ENCODE measurements at places on chromosomes 7 and 10.

DNA sequence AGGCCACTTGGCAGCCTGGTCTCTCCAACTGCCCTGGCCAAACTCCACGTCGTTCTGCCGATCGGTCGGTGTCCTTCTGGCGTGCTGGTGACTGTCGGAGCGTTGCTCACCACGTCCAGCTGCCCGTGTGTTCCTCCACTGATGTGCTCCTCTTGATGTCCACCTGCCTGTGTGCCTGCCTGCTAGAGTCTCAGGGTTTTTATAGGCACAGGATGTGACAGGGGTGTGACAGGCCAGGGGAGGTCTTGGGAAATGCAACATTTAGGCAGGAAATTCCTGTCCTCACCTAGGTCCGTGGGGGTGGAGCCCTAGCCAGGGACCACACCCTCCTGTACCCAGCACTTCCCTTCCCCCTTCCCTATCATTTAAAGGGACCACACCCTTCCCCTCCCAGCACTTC lies 25.2 kb upstream of the CFAP46 start:
- DNase-seq = no peak

DNA sequence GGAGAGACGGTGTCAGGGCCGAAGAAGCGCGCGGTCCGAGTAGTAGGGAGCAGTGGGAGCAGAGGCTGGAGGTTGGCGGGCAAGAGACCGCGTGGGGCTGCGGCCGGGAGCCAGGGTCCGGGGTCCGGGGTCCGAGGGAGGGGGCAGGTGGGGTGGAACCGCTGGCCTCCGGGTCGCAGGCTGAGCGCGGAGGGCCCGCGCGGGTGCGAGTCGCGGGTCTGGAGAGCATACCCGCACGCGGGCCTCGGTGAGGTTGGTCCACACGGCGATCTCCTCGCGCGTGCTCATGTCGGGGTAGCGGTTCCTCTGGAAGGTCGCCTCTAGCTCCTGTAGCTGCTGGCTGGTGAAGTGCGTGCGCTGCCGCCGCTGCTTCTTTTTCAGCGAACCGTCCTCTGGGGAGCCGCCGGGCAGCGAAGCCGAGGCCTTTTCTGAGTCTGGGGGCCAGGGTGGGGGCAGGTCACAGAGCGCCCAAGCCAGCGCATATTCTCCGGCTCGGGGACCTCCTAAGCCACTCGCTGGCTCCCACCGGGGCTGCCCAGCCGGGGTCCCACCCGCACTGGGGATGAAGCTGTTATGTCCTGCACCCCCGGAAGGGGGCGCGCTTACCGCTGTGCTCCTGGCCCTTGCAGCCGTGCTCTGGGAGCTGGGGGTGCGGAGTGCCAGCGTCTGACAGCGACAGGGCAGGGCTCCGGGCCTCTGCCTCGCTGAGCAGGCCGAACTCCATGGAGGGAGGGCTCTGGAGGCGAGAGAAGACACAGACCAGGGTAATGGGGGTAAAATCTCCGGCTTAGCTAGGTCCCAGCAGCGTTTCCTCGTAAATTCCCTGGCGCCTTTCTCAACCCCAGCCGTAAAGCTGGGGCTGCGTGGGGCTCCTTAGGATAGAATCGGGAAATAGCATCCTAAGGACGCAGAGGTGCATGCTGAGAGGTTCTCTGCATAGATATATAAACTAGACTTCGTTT lies 5.5 kb downstream of the ELOVL3 start:
- DNase-seq = no peak

- no peak for DNase-seq
Measured at GRCh38 chr7:20114468-20114867, 102.7 kb downstream of the MACC1 start.

DNA sequence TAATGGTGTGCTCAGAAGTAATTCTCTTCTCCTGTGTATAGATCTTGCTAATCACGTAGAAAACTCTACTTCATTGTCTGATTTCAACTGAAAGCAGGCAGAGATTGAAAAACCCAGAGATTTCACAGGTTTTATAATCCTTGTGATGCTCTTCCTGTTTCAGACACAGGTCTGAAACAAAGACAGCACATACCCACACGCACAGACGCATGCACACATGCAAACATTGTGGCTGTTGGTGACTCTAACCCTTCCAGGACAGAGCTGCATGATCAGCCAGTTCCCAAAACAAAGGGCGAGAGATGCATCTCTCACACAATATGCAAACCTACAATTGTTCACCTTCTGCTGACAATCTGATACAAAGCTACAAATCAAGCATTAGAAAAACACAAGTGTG lies 11.1 kb upstream of the TFEC start:
- DNase-seq = no peak

DNA sequence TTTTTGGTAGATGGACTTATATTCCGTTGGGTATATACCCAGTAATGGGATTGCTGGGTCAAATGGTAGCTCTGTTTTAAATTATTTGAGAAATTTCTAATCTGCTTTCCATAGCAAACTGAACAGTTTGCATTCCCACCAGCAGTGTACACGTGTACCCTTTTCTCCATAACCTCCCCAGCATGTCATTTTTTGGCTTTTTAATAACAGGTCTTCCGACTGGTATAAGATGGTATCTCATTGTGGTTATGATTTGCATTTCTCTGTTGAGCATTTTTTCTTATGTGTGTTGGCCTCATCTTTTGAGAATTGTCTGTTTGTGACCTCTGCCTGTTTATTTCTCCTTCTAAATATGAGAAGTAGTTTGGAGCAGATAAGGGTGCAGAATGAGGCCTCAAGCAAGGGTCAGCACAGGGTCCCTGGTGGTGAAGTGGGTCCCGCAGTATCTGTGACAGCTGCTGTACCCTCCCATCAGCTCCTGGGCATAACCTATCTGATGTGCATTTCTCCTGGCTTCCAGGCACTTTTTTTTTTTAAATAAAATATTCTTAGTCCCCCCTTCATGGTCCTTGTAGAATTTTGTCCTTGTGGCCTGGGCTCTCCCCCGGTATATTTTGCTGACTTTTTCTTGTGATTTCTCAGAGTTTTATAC lies 73.5 kb downstream of the PROSER2 start:
- DNase-seq = no peak

DNA sequence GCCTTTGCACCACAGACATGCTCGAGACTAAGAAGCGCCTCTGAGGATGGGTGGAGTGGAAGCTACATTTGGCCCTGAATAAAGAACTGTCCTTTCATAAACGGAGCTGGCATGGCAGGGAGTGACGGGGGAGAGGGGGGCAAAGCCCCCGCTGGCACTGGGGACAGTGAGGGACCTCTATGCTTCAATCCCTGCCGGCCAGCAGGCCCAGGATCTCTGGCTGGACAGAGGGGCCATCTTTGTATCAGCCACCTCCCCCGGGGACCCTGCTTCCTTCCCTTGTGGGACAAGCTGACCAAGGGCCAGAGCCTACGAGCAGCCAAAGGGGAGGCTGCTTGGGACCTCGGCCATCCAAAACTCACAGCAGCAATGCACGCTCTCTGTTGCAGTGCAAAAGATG lies 28.2 kb upstream of the ECHDC3 start:
- DNase-seq = no peak

GRCh38 chr10:20995123-20995987 lies 98.2 kb upstream of the NEBL start:
- no peak for DNase-seq

DNA sequence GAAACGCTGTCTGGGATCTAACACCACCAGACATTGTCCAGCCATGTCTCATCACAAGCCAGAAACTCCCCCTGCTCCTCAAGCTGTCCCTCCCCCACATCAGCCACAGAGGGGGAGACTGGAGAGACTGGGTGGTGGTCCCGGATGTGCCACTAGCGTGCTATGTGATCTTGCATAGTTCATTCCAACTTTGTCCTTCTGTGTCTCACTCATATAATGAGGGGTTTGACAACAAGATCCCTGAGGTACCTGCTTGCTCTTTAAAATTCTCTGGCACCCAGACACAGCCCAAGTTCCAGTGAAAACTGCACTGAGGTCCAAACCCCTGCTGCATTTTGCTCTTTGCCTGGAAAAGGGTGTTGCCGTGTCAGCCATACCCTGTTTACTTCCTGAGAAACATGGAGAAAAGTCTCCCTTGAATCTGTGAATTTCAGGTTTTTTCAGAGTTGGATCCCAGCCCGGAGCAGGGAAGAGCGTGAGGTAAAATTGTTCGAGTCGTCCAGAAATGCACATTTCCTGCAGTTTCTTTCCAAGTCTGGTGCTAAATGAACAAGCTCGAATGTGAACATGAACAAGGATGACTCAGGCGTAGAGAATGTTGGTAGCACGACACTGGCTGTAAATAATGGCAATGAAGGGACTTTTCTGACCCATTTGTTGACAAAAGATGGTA lies 156.6 kb downstream of the CCDC3 start:
- peak; percentile 83 for DNase-seq

- DNase-seq = no peak
Measured at GRCh38 chr7:50306494-50307367, 2.2 kb downstream of the IKZF1 start.

DNA sequence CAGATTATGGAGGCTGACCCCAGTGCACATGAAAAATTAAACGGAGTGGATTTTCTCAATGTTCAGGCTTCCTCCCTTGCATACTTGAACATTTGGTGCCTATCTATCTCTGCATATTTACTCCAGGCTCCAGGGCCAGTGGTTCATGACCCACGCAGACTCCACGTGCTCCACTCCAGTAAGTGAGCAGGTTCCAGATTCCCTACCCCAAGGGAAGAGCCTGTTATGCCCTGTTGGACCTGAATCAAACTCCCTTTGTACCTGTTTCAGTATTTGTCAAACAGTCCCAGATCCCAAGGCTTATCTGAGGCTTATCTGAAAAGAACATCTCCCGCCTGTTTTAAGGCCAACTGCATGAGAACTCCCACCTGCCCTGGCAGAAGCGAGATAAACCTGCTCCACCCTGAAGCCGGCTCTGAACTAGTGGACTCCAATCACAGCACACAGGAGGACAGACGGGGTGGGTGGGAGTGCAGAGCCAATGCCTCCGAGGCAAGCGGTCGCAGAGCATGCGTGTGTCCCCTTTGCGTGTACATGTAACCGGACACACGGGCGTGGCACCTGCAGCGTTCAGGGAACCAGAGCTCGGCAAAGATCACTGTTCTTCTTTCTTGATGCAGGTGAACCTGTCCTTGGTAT lies 2.3 kb upstream of the FUOM start:
- DNase-seq = no peak

GRCh38 chr10:112988839-112989406 lies 38.9 kb downstream of the TCF7L2 start:
- no peak for DNase-seq

DNA sequence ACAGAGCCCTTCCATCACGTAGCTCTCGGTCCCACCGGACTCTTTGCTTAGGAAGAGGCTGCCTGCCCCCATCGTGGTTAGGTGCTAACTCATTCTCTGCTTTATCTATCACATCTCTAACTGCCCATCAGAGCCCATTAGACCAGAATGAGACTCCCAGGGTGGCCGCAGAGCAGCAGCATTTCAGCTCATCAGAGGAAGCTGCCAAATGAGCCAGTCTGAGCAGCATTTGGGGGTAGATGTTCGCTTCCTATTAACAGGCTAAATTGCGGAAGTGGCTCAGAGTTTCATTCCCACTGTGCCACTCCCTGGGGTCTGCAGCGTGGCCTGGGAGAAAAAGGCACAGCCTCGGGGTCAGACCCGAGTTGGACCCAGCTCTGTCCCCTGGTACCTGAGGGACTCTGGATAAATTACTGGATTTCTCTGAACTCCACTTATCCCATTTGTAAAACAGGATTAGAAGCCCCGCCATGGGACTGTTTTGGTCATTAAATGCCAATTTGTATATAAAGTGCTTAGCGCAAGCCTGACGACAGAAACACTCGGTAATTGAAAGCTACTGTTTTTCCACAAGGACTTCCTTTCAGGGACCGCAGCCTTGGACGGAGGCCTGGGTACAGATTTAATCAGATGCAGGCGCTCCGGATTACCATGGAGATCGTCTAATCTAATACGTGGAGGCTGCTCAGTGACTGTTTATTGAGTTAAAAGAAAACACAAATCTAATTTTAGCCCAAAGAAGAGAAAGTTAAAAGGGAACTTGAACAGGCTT lies 73.8 kb upstream of the PRLHR start:
- no peak for DNase-seq

DNA sequence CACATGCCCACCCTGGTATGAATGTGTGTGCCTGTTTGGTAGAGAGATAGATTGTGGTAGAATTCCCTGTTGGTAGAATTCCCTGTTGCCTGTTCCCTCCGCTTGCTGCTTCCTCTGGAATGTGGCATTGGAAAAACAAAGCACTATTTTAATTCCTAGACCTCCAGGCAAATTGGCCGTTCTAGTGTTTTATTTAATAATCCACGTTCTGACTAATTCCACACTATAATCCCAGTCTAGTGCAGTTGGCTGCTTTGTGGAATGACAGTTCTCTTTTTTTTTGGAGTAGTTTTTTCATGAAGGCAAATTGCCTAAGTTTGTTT lies 2.0 kb downstream of the HECW1 start:
- DNase-seq = no peak

DNA sequence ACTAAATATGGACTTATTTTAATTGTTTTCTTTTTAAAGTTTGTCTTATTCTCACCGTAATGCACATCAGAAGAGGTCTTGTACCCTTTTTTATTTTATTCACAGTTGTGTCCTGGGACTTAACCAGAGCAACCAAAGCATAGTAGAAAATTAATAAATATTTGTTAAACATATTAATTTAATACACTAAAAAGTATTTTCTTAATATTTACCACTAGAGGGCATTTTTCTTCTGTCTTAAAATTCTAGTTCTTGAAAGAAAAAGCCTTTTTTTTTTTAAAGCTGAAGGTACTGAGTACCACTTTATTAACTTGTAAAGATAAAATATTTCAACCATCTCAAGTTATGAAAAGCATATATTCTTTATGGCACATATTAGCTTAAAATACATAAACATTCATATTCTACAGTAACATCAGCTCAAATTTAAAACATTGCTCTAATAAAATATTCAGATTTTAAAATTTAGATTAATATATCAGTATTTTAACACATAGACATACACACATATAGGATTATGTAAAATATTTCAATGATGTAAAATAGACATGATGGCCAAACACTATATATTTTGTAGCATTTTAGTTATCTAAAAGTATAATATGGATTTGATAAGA lies 260.4 kb downstream of the SEMA3A start:
- DNase-seq = no peak

GRCh38 chr7:104225451-104225850 lies 17.6 kb upstream of the ORC5 start:
- no peak for DNase-seq

DNA sequence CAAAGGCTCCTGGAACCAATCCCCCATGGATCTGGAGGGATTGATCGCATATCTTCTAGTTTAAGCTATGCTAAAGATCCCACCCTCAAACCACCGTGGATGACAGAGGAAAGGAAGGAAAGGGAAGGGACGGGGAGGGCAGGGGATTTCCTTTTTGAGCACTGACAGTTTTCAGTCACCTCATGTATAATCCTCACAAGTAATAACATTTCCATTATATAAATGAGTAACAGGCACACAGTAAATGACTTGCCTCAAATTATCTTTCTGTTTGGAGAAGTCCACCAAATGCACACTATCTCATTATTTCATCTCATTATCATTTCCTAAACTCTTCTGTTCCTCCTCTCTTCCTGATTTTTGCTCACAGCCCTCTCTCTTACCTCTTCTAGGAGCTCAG lies 127.1 kb upstream of the AOAH start:
- DNase-seq = no peak
